Activated T-helper 1 cell treated with Interleukin-2 at 50 U/mL for 16 hours (primary cell): ENCODE measurements at places on chromosomes 7 and 10.

DNA sequence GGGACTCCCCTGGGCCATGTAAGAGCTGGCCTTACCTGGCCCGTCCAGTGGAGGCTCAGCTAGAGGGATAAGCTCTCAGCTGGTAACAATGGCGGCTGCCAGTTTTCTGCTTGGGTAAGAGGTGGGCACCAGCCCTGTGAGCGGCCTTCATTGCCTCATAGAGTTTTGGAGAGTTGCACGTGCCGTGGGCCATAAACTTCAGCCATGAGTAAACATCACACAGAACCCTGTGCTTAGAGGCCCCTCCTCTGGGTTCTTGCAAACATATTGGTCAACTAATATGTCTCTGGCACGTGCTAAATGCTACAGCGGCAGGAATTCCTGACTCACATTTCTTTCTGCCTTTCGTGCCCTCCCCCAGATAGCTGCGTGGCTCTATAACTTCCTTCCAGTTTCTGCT, 103.9 kb upstream of the LEP start:
- DNase-seq = no peak

- DNase-seq = no peak
Measured at GRCh38 chr7:27992097-27992496, 188.5 kb downstream of the JAZF1 start.

GRCh38 chr7:151249732-151250072, 1.2 kb upstream of the SMARCD3 start:
- DNase-seq = no peak

DNA sequence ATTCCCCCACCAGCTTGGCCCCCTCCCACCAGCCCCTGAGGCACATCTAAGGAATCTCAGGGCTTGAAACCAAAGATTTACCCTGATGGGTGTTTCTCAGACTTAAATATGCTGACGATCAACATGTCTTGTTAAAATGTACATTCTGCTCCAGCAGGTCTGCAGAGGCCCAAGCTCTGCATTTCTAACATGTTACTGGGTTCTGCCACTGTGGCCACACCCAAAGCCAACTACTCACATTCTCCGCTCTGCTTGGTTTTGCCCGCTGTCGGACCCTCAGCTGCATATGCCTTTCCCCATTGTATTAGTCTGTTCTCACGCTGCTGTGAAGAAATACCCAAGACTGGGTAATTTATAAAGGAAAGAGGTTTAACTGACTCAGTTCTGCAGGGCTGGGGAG, 8.9 kb downstream of the PIP4K2A start:
- DNase-seq = no peak

- no peak for DNase-seq
Measured at GRCh38 chr10:74916283-74916682, 89.9 kb downstream of the KAT6B start.

- DNase-seq = no peak
Measured at GRCh38 chr10:131683281-131683861, 217.4 kb upstream of the PPP2R2D start.

GRCh38 chr10:16689227-16689626, 128.0 kb downstream of the RSU1 start:
- DNase-seq = no peak

GRCh38 chr10:5135581-5135980, 41.4 kb downstream of the AKR1C3 start:
- no peak for DNase-seq

DNA sequence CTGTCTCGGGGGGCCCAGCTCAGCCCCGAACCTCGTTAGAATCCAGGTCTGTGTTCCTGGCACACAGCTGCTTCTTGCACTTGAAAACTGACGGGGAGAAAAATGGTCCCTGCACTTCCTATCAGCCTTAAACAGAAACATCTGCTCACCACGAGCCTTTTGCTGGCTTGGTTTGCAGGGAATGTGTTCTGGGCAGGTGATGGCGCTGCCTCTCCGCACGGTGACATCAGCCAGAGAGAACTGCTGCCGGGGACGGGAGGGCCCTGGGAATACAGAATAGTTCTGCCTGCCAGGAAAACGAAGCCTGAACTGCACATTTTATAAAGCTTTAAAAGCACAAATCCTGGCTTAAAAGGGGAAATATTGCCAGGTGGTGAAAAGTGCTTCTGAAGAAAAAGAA, 622.5 kb downstream of the TYW1 start:
- DNase-seq = no peak

DNA sequence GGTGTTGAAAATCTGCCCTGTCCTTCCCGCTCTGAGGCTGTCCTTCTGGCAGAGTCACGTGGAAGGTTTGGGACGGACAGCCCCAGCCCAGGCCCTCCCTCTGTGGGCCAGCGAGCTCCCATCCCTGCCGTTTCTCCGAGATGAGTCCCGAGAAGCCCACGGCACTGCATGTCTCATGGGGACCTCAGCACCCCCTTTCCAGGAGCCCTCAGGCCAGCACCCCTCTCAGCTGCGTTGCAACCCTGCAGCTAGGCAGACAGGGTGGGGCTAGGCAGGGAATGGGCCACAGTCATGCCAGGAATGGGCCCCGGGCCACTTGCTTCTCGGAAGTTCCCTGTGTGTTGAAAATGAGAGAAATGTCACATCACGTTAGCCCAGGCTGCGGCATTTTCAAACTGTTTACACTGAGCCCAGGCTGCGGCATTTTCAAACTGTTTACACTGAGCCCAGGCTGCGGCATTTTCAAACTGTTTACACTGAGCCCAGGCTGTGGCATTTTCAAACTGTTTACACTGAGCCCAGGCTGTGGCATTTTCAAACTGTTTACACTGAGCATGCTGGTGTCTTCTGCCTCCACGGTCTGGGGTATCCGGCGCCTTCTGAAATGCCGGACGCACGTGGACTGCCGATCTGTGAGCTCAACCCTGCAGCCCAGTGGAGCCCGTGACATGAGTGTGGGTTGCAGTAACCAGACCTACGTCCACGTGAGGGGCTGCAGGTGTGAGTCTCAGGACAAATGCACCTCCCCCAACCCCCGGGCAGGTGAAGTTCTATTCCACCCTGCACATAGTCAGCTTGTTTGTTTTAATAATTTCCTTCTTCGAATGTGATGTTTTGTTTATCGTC, 42.6 kb downstream of the FAM20C start:
- DNase-seq = no peak

- no peak for DNase-seq
Measured at GRCh38 chr10:63633677-63634487, 112.7 kb downstream of the REEP3 start.

GRCh38 chr10:52959810-52960209, 187.2 kb upstream of the MBL2 start:
- DNase-seq = no peak

DNA sequence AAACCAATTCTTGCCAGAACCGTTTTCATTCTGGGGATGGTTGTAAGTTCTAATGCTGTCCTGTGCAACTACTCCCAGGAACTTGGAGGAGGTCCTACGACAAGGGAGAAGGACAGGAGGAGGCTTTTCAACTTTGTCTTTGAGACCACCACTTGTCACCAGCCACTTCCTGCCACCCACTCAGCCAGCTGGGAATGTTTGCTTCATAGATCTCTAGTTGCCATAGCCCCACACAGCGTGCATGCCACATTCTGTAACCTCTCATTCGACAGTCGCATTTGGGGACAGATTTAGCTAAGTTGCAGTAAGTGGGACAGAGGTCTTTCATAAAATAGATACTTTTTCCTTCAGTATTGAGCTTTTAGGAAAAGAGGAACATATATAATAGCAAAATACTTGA, 78.0 kb downstream of the TAF3 start:
- no peak for DNase-seq

- no peak for DNase-seq
Measured at GRCh38 chr10:132938472-132939339, 3.7 kb downstream of the CFAP46 start.

DNA sequence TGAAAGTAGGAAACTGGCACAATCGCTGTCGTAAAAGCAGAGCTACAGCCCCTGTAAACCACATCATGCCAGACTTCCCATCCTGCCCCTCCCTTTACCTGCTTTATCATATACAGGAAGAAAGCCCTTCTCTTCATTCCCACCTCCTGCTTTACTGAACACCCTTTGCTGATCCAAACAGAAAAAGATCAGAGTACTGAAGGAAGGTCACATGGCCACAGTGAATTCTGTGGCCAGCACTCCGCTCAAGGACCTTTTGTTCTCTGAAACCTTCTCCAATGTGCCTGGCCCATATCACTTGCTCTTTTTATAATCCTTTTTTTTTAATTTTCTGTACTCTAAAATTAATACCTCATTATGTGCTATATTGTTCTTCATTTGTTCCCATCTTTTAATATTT, 108.8 kb upstream of the LRGUK start:
- DNase-seq = no peak

- DNase-seq = no peak
Measured at GRCh38 chr7:140552240-140552679, 73.0 kb upstream of the MKRN1 start.

- peak; percentile 59 for DNase-seq
Measured at GRCh38 chr7:151448261-151449252, 8.6 kb upstream of the CRYGN start.

- DNase-seq = no peak
Measured at GRCh38 chr10:62788861-62789467, 15.6 kb upstream of the ADO start.

DNA sequence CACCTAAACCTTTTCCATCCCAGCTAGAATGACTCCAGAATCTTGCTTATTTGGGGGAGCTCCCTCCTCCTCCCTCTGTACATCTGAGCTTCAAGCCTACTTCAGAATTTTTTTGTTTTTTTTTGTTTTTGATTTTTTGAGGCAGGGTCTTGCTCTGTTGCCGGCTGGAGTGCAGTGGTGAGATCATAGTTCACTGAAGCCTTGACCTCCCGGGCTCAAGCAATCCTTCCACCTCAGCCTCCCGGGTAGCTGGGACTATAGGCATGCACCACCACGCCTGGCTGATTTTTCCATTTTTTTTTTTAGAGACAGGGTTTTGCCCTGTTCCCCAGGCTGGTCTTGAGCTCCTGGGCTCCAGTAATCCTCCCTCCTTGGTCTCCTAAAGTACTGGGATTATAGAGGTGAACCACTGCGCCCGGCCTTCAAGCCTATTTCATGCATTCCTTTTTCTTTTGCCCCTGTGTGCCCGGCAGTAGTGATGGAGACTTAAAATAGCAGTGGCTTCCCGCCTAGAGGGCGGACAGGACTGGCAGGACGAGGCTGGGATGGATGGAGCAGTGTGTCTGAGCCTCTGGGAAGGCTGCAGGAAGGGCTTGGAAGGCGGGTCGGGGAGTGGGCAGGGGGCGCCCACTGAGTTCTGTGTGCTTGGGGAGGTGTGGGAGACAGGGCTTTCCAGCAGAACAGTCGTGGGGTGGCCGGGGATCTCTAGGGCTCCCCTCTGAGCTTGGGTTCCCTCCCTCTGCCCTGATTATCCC, 8.8 kb downstream of the CUX1 start:
- DNase-seq = no peak

DNA sequence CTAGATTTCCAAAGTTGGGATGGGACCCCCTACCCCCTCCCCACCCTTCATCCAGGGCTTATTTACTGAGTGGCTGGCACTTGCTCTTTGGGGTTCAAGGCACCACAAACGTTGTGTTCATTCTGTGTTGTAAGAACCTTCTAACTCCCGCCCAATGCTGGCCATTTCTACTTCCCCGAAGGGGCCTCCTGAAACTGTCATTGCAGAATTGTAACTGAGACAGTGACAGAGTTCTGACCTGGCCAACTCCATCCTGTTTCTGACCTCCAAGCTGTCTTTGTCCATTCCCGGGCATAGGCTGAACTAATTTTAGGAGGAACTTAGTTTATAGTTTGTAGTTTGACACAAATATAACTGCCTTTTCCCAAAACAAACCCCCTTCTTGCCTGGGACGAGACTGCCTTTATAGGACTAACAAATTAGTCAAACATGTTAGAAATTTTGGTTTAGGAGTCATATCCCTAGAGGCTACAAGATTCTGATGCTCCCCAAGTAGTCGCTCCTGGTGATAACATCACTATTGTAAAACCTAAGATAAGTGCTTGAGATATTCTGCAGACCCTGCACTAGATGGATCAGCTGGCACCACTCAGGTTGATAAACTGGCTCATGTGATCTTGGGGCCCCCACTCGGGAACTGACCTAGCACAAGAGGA, 34.8 kb upstream of the ZMIZ2 start:
- no peak for DNase-seq

- no peak for DNase-seq
Measured at GRCh38 chr10:43333653-43334052, 37.8 kb upstream of the FXYD4 start.

- DNase-seq = no peak
Measured at GRCh38 chr10:123573236-123574108, 92.7 kb upstream of the GPR26 start.

DNA sequence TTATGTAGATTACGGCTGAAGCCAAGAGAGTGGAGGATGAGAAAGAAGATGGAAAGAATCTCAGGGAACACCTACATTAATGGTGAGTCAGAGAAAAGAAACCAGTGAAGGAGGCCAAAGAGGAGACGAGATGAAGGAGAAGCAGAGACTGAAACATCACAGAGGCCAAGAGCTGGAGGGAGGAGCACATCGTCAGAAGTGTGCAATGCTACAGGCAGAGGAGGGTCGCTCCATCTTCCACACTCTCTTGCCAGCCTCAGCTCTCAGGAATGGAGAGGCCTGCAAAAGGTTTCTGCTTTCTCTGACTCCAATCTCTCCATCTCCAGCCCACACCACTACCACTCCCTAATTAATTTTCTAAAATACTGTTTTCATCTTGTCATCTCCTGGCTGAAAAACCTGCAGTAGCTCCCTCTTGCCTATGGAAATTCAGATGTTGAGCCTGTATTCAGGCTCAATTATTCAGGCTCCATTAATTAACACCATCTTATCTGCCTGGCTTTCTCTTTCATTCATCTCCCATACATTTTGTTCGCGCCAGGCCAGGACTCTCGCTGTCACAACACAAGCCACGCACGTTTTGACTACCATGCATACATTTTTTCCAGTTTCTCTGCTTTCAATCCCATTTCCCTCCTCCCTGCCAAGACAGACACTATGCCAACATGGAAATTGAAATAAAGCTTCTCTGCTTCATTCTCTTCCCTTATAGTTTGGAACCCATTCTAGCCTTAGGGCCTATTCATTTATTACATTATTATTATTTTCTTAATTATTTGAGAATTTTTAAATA, 165.8 kb downstream of the INHBA start:
- DNase-seq = no peak

DNA sequence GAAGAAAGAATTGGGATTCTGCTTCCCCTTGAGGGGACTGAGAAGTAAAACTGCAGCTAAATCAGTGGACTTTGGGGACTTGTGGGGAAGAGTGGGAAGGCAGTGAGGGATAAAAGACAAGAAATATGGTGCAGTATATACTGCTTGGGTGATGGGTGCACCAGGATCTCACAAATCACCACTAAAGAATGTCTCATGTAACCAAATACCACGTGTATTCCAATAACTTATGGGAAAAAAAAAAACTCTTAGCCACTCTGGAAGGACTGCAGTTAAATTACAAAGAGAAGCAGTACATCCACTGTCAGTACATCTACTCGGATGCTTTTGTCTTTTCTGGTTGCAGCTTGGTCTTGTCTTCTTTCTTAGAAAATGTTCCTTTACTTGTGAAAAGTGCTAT, 27.4 kb upstream of the GOT1 start:
- DNase-seq = no peak
